Posterior cingulate gyrus (tissue), 11 donors: ENCODE measurements at places on chromosomes 7 and 10.

DNA sequence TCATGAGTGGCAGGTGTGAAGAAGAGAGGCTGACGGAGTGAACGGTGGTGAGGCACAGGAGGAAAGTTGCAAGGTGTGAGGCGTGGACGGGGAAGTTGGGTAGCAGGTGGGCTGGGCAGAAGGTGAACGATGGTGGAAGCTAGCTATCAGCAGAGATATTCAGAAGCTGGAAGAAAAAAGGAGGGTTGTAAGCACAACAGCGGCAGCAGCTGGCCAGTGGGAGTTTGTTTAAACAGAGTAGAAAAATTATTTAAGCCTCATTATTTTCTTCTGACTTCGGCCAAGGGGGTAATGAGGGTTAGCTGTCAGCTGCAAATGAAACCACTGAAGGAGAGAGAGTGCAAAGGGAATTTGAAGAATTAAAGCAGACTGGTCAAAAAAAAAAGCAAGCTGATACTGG lies 62.1 kb upstream of the PRKAR2B start:
- no peak for DNase-seq

GRCh38 chr7:153386556-153386955 lies 627.0 kb downstream of the ACTR3B start:
- no peak for DNase-seq

DNA sequence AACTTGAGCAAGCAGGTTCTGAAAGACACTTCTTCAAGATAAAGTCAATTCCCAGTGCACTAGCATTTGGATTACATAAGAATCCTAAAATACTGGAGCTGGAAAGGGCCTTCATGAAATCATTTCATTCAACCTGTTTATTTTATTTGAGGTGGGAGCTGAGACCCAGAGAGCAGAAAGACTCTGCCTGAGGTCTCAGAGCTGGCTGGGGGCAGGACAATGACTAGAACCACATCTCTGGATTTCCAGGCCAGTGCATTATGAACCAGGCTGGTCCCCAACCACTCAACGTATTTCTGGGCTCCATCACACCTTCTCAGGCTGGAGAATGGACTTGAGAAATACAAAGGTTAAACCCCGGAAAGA lies 8.4 kb downstream of the ANXA11 start:
- no peak for DNase-seq

- DNase-seq = no peak
These were observed 6.7 kb upstream of the KLRG2 start for GRCh38 chr7:139490130-139490529.

DNA sequence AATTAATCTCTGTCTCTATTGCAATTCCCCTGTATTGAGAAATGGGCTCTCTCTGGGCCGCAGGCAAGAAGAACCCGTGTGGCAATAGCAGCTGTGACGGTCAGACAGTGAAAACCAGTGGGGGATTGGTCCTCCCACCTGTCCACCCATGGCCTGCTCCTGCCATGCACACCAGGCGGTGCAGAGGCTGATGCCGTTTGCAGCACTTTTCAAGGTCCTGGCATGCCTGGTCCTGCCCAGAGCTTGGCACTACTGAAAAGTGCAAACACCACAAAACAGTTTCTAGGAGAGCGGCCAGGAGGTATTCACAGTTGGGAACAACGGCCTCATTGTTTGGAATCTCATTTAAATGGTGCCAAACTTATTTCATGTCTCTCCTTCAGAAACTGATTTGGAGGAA lies 41.5 kb downstream of the PSPH start:
- DNase-seq = peak; percentile 57

GRCh38 chr7:86788948-86789347 lies 145.2 kb downstream of the GRM3 start:
- DNase-seq = no peak

- no peak for DNase-seq
These were observed 155.0 kb upstream of the LYZL2 start for GRCh38 chr10:30784524-30784896.

- no peak for DNase-seq
These were observed 260.1 kb downstream of the CCDC3 start for GRCh38 chr10:12741360-12741804.

- DNase-seq = no peak
These were observed 68.9 kb upstream of the HDAC9 start for GRCh38 chr7:18426564-18427226.

DNA sequence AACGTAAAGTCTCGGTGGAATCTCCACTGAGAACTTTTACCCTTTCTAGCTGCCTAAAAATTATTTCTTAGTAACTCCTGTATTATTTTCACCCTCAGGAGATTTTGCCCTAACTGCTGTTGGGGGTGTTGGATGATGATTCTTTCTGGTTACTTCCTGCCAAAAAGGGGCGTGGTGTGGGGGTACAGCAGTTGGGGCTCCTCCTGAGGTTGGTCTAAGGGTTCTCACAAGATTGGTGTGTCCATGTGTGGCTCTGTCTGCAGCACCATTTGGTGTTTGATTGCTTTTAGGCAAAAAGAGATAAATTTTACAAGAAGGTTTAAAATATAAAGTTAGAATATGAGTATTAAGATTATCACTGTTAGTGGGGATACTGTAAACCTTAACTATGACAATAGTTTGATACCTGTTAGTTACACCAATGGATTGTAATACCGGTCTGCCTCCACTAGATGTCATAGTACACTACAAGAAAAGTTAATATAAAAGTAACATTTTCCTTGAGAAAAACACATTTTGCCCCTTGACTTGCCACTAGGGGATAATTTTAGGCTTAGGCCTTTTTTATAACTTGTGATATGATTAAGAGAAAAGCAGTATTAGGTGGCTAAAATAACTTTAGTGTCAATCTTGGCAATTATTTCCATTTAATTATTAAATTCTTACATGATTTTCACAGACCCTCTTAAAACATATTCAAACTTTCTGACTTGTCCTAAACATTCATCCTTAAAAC lies 928.7 kb downstream of the IPMK start:
- no peak for DNase-seq

- DNase-seq = no peak
These were observed 24.2 kb downstream of the ADARB2 start for GRCh38 chr10:1712944-1713671.

- DNase-seq = no peak
These were observed 553 bp downstream of the TSPAN15 start for GRCh38 chr10:69451784-69452251.

DNA sequence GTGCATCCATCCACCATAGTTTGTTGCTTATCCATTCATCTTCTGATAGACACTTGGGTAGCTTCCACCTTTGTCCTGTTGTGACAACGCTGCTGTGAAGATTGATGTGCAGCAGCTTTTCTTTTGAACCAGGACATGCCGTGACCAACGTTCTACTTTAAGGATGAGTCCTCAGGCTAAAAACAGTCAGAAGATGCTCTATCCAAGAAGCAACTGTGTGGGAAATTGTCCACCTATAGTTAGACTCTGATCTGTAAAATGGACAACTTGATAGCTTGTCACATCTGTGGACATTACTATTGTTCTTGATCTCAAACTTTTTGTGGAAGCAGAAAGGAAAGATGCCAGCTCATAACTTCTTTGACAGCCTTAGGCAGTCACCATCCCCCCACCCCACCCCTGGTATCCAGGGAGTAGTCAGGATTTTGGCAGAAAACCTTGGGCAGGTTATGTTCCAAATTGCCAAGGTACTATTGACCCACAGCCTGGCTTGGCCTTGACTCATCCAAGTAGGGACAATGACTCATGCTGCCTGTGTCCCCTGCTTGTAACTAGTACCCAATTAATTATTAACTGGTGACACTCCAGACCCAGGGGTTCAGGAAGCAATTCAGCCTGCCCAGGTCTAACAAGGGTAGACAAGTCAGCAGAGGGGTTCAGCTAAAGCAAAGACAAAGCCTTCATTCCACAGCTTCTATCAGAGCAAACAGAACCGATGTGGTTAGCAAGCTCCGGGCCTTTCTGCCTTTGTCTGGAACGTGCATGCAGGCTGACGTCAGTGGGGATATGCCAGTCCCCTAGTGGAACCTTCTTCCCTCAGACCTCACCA lies 99.6 kb upstream of the ANLN start:
- DNase-seq = no peak

GRCh38 chr10:14758994-14759664 lies 15.6 kb downstream of the FAM107B start:
- no peak for DNase-seq

GRCh38 chr7:42511027-42511426 lies 274.0 kb upstream of the GLI3 start:
- no peak for DNase-seq

GRCh38 chr10:31912289-31912688 lies 16.3 kb downstream of the ARHGAP12 start:
- no peak for DNase-seq

GRCh38 chr7:130908345-130909160 lies 174.5 kb upstream of the KLF14 start:
- no peak for DNase-seq

- DNase-seq = no peak
These were observed 51.9 kb downstream of the ASZ1 start for GRCh38 chr7:117375380-117375779.

- no peak for DNase-seq
These were observed 31.9 kb downstream of the GFRA1 start for GRCh38 chr10:116241085-116241484.
